D721Med (cell line): ENCODE measurements at places on chromosomes 5 and 9.

GRCh38 chr9:131275332-131276093 is 797 bp downstream of the FAM78A start:
- DNase-seq = no peak

DNA sequence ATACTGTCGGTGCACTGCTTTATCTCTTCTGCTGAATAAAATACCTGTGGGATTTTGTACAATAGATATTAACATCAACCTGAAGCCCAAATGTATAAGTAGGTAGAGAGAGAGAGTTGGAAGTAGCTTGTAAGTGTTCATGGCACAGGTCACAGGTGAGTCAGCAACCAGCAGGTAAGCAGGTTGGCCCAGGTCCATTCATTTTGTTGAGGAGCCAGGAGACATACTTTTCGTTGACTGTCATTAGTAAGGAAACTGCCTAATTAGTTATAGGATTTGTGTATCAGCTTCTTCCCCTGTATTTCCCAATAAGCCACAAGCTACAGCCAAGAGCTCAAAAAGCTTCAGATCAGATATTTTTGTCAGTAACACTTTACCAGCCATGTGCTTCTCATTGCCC is 650.8 kb downstream of the IRX1 start:
- DNase-seq = no peak

- no peak for DNase-seq
Observed at GRCh38 chr9:33125461-33125860, 41.7 kb downstream of the B4GALT1 start.

GRCh38 chr9:16058131-16058549 is 505.3 kb downstream of the CCDC171 start:
- DNase-seq = no peak

GRCh38 chr9:128081056-128081455 is 13.0 kb downstream of the SLC25A25 start:
- no peak for DNase-seq

DNA sequence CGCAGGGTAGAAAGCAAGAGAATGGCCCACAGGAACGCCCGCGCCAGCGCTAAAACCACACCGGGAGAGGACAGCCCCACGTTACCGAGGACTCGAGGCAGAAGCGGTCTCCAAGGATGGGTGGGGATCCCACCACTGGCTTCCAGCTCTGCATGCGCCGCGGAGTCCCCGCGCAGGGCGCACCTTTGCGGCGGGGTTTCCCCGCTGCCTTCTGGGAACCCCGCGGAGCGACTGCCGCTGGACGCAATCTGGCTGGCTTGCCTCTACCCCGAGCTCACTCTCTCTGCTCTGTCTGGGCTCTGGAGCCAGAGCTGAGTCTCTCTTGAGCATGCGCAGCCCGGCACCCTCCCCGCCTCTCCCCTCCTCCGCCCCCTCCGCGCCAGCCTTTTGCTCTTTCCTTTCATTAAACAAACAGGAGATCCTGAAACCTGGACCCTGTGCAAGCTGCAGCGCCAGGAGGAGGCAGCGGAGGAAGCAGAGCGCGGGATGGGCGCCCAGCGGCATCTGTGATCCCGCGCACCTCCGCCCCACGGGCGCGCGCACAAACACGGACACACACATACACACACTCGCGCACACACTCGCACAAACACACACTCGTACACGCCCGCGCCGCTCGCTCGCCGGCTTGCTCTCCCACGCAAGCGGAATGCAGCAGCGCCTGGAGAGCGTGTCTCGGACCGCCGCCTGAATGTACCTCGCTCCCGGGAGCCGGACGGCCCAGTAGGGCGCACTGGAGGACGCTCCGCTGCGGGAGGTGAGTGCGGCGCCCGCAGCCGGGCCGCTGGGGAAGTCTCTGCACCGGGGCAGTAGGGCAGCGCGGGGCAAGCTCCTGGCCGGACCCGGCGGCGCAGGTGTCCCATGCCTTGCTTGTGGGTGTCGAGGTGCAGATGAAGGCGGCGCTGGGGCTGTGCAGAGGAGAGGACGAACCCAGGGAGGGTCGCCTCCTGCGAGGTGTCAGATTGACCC is at the start of gene PLPPR1:
Gene PLPPR1, plus strand, starts transcription at position 382 of the 969 bp plus-strand sequence.
- DNase-seq = peak; percentile 57

DNA sequence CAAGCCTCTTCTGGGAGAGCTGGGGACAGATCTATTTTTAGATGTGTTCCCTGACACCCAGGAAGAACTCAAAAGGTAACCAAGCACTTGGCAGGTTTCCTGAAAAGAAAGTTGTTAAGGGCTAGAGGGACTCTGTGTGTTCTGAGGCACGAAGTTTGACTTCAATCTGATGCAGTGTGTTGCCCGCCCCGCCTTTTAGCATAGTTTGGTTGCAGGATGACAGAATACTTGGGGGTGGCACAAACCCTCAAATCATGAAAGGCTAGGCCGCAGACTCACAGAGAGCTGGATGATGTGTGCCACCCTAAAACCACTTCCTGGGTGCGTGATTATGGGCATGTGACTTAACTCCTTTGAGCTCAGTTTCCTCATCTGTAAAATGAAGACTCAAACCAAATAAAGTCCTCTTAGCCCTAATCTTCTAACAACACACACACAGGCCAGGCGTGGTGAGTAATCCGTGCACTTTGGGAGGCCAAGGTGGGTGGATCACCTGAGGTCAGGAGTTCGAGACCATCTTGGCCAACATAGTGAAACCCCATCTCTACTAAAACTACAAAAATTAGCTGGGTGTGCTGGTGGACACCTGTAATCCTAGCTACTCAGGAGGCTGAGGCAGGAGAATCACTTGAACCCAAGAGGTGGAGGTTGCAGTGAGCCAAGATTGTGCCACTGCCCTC is 12.8 kb upstream of the NDFIP1 start:
- no peak for DNase-seq

DNA sequence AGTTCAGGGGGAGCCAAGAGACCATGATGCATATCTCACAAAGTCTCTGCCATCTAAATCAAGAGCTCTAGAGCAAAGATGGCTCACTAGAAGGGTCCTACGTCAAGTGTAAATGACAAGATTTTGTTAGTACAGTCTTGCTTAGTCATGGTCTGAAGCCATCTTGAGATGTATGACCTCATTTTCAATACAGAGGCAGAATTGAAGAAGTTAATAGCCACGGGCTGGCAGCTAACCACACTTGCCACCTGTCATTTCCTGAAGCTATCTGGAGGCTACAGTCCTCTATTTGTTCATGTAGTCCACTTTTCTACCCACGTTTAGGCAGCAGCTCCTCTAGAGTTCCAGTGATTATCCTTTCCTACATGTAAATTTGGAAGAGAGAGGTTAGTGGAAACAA is 231.7 kb upstream of the CDH12 start:
- no peak for DNase-seq

GRCh38 chr5:80622756-80623155 is 31.7 kb upstream of the MSH3 start:
- no peak for DNase-seq

GRCh38 chr9:8760000-8760767 is 960.6 kb upstream of the DMAC1 start:
- DNase-seq = no peak

- no peak for DNase-seq
Observed at GRCh38 chr5:80607832-80608231, 37.8 kb upstream of the ANKRD34B start.

GRCh38 chr5:136330353-136331038 is 34.8 kb downstream of the TRPC7 start:
- no peak for DNase-seq

GRCh38 chr5:172339264-172340180 is 56.0 kb upstream of the UBTD2 start:
- no peak for DNase-seq

DNA sequence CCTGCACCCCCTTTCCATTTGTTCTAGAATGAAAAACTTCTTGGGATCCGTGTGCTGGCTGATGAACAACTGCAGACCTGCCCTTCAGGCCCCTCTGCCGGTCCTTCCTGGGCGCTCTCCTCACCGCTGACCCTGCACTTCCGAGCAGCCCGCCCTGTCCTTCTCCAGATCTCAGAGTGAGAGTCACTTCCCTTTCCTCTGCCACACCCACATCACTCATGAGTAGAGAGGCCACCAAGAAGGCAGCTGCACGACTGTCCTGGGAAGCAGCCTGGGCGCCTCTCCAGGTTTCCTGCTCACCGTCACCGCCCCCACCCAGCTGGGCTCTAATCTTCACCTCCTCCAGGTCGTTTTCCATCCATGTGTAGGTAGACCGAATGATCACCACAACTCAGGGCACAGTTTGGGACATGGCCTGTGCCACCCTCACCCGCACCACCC is 35.0 kb upstream of the NSMF start:
- DNase-seq = no peak

- no peak for DNase-seq
Observed at GRCh38 chr5:140674629-140675028, 1.3 kb upstream of the DND1 start.

- no peak for DNase-seq
Observed at GRCh38 chr5:170219615-170220014, 13.2 kb upstream of the C5orf58 start.

- no peak for DNase-seq
Observed at GRCh38 chr9:79945016-79945415, 373.3 kb downstream of the TLE4 start.

DNA sequence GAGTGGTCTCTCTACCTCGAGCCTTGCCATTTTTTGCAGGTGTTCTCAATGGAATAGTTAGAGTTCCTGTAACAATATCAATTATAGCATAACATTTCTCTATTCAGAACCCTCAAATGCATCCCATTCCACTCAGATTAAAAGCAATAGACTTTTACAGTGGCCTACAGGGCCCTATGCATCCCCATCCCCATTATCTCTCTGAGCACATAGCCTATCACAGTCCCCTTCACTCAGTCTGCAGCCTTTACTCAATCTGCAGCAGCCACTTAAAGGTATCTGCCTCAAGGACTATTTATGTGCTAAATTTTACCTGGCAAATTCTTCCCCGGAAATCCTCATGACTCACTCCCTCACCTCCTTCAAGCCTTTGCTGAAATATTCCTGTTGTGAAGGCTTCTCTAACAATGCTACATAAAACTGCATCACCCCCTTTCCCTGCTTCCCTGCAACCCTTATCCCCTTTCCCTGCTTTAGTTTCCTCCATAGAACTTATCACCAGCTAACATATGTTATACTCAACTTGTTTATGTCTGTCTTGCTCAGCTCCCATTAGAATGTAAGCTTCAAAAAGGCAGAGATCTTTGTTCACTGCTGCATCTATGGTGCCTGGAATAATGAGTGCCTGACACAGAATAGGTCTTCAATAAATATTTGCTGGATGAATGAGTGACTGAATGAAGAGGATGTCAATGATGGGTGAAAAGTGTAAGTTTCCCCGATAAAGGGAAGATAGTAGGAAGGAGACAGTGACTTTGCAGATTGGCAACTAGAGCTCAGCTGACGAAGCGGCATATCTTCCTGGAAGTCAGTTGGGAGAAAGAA is 54.1 kb upstream of the ZNF366 start:
- DNase-seq = no peak

GRCh38 chr9:79575547-79575946 is 3.8 kb downstream of the TLE4 start:
- DNase-seq = no peak

- DNase-seq = no peak
Observed at GRCh38 chr5:134077926-134078580, 36.4 kb upstream of the TCF7 start.

DNA sequence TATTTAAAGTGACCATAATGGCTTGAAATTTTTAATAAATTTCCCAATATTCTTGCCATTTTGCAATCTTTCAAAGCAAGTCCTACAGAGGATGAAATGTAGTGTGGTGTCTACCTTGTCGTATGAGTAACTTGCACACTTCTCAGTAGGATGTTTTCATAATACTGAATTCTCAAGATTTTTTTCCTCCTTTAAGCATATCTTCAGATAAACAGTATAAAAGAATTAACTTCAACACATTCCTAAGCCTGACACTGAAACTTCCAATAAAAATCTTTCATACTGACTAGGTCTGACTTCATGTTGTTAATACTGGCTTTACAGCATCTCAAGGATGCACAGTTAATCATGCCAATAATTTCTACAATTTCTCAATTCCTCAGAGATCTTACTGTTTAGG is 62.0 kb downstream of the DROSHA start:
- no peak for DNase-seq

DNA sequence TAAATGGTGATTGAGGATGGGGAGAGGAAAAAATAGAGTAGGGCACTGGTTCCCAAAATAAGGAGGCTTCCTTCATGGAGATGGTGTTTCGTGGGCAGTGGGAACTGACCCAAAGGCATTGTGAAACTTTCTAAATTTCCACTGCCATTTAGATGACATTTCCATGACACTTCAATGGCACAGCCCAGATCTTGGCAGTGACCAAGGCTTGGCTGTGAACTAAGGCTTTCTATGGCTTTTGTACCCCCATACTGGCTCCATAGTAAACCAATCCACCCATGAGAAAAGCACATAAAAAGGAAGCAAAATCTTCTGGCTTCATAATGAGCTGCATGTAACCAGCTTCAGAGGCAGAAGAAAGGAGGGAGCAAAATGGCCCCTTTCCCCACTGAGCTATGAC is 321.0 kb upstream of the TLE4 start:
- no peak for DNase-seq

GRCh38 chr5:157934600-157934999 is 75.7 kb upstream of the CLINT1 start:
- DNase-seq = no peak

GRCh38 chr9:26508897-26509296 is 383.7 kb downstream of the CAAP1 start:
- no peak for DNase-seq

- no peak for DNase-seq
Observed at GRCh38 chr9:37036776-37037502, 2.9 kb upstream of the PAX5 start.

DNA sequence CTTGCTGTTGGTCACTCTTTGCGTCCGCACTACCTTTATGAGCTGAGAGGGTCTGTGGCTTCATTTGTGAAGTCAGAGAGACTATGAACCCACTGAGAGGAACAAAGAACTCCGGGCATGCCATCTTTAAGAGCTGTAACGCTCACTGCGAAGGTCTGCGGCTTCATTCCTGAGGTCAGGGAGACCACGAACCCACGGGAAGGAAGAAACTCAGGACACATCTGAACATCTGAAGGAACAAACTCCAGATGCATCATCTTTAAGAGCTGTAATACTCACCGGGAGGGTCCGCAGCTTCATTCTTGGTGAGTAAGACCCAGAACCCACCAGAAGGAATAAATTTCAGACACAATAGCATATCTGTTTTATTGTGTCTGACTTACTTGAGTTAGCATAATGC is 19.2 kb downstream of the GCNT1 start:
- DNase-seq = no peak

GRCh38 chr9:130992682-130993032 is 16.3 kb upstream of the LAMC3 start:
- DNase-seq = no peak
